ENCODE measurements at places on chromosomes 1 and 21.

GRCh38 chr1:222557148-222557547, 9.2 kb upstream of the HHIPL2 start:
- no peak for DNase-seq

- no peak for DNase-seq
These were observed 126.8 kb downstream of the ITSN1 start for GRCh38 chr21:33769057-33769456.

DNA sequence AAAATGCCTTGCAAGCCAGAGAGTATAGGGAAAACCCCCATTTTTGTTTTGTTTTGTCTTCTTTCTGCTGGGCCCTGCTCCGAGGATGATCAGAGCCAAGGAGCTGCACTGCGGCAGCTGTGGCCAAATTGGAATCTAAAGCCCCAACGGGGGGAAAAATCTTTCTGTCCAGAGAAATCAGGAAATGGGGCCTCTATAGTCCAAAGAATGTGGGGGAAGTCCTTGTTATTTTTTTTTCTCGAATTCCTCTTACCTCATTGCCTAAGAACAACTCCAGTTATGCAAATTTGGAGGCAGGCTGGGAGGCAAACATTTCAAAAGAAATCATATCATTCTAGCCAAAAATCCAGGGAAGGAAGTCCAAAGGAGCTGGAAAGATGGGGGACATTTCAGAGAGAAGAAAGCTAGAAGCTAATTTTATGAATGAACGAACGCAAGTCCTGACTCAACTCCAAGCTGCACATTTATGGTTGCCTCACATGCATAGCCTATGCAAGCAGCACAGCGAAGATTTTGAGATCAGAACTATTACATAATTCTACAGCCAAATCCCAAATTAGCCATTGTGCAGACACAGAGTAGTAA, 263.2 kb downstream of the KCTD3 start:
- DNase-seq = peak; percentile 48

DNA sequence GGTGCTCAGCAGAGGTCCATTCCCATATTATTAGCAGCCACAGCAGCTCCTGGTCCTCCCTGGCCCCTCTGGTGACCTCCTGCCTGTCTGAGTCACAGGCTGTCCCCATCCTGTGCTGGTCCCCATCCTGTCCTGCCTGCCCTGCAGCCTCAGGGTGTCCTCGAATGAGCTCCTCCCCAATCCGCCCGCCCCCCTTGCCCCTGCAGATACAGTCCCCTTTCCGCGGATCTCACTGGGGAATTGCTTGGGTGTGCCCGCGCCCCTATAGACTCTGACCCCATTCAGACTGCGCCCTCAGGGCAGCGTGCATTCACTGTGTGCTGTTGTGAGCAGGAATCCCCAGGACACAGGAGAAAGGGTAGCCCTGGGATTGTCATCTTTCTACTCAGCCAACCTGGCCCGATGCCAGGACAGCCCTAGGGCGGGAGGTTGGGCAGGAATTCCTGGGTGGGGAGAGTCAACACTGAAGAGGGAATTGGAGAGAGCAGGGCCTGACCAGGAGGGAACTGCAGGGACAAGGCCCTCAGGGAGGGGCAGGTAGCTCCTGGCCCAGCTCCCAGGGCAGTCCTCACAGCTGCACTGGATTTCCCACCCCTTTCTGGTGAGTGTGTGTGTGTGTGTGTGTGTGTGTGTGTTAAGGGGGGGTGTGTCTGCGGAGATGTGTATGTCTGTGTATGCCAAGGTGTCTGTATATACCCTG, 1.1 kb upstream of the GUCA2A start:
- no peak for DNase-seq

GRCh38 chr1:20080441-20081352, 10.7 kb downstream of the PLA2G5 start:
- DNase-seq = no peak

DNA sequence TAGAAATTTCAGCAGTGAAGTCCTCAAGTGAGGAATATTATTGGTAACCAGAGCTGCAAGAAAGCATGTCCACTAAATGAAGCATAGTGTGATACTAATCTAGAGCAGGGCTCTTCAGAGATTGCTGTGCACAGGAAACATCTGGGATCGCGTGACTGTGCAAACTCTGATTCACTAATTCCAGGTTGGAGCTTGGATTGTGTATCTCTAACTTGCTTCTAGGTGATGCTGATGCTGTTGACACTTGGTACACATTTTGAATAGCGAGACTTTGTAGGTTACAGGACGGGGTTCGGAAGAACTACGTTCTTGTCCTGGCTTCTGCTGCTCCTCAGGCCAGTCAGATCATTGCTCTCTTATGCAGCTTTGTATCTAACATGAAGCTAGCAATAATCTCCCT, 66.5 kb downstream of the PRRX1 start:
- no peak for DNase-seq

DNA sequence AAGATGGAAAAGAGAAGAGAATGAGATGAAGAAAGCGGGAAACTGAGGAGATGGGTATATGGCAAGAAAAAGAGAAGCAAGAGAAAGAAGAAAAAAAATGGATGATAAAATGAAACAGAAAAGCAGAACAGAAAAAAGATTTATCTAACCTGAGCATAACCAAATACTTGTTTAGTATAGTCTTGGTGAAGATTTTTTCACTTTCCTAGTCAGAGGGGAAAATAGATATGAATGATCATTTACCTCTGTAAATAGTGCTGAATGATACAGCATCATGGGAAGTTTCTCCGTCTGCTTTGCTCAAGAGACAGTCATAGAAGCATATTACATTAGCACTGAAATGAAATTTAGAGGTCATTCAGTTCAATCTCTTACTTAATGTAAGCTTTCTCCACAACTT, 36.1 kb upstream of the PLPPR4 start:
- no peak for DNase-seq

GRCh38 chr1:82836213-82836972, 1035.7 kb downstream of the ADGRL2 start:
- no peak for DNase-seq

GRCh38 chr1:25727635-25728286, 72.2 kb upstream of the SELENON start:
- peak; percentile 67 for DNase-seq

DNA sequence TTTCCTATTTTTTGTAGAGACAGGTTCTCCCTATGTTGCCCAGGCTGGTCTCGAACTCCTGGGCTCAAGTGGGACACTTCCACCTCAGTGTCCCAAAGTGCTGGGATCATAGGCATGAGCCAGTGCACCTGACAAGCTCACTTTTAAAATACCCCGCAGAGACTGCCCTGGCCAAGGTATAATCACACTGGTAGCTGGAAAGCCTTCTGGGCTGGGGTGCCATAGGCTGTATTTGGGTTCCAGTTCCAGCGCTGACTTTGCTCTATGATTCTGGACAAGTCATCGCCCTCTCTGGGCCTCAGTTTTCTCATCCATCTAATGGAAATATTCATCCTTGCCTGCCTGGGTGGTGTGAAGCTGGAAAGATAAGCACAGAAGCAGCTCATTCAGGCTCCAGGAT, 10.4 kb downstream of the LDLRAD1 start:
- DNase-seq = no peak

GRCh38 chr1:80441664-80442063, 1359.1 kb upstream of the ADGRL2 start:
- DNase-seq = no peak

GRCh38 chr1:53246261-53247134, 8.2 kb upstream of the MAGOH start:
- no peak for DNase-seq

- no peak for DNase-seq
These were observed 29.0 kb downstream of the ATP2B4 start for GRCh38 chr1:203655671-203656070.

DNA sequence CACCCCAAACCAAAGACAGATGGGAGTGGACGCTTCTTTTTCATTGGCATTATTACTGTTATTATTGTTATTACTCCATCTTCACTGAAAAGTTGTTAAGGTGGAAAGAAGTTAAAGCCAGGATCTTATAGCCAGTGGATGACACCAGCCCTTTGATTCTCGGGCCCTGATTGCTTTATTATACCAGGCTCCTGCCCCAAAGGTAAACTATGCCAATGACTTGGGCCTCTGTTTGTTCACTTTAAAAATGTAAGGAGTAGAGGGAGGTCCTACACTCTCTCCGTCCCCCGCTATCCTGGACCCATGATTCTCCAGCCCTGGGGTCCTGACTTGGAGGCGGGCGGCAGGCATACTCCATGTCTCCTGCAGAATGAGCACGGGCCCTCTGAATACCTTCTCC, 106.8 kb downstream of the TOMM20 start:
- DNase-seq = no peak

- DNase-seq = no peak
These were observed 55.3 kb downstream of the PBX1 start for GRCh38 chr1:164614316-164614715.

- DNase-seq = no peak
These were observed 15.7 kb downstream of the ASPM start for GRCh38 chr1:197130677-197131304.

GRCh38 chr1:232876506-232877364, 71.5 kb downstream of the MAP10 start:
- DNase-seq = no peak

DNA sequence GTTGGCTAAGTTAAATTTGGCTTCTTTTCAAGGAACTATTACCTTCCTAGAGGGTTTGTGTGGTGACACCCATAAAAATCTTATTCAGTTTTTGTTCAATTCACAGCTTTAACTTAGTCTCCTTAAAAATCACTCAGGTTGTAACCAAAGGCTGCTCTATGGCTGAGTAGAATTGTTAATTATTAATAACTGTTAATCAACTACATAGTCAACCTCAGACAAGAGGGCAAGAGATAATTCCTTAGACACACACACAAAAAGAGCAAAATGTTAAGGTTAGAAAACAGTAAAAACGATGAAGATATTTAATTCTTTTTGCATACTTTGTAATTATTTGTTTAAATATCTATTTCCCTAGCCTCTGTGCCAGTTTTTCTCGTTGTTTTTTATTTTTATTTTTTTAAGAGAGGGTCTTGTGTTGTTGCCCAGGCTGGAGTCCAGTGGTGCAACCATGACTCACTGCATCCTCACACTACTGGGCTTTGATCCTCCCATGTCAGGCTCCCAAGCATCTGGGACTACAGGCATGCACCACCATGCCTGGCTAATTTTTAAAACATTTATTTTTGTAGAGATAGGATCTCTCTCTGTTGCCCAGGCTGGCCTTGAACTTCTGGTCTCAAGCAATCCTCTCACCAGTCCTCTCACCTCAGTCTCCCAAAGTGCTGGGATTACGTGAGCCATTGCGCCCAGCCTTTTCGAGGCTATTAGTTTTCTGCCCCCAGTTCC, 215.2 kb downstream of the DISC1 start:
- DNase-seq = no peak

DNA sequence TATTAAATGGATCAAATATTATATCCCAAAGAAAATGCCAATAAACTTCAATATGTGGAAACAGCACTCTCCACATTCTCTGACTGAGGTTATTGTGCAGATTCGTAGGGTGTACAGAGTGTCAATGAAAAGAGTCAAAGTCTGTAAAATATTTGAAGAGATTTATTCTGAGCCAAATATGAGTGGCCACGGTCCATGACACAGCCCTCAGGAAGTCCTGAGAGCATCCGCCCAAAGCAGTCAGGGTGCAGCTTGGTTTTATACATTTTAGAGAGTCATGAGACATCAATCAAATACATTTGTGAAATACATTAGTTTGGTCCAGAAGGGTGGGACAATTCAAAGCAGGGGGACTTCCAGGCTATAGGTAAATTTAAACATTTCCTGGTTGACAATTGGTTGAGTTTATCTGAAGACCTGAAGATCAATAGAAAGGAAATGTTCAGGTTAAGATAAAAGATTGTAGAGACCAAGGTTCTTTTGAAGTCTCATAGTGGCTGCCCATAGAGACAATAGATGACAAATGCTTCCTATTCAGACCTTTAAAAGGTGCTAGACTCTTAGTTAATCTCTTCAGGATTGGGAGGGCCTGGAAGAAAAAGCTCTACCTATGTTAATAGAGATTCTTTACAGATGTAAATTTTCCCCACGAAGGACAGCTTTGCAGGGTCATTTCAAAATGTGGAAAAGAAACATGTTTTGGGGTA, 569.5 kb downstream of the MATN1 start:
- DNase-seq = no peak

DNA sequence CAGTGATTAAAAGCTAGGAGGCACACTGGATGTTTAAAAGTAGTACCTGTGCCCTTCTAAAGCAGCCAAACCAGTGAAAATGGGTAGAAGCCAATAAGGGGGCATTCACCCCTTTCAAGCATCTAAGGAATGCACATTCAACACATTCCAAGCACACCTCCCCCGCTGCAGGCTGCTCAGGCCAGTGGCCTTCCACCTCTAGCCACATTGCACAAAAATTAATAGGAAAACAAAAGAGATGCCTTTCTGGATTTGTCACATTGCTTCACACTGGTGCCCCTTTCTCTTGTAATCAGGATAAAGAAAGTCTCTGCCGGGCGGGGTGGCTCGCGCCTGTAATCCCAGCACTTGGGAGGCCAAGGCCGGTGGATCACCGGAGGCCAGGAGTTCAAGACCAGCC, 834.0 kb downstream of the USP25 start:
- no peak for DNase-seq

DNA sequence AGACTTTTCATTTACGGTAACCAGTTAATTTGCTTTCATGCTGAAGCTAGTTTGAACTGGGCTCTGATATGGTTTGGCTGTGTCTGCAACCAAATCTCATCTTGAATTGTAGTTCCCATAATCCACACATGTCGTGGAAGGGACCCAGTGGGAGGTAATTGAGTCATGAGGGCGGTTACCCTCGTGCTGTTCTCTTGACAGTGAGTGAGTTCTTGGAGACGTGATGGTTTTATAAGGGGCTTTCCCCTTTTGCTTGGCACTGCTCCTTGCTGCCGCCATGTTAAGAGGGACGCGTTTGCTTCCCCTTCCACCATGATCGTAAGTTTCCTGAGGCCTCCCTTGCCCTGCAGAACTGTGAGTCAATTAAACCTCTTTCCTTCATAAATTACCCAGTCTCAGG, 10.3 kb upstream of the FHAD1 start:
- no peak for DNase-seq

DNA sequence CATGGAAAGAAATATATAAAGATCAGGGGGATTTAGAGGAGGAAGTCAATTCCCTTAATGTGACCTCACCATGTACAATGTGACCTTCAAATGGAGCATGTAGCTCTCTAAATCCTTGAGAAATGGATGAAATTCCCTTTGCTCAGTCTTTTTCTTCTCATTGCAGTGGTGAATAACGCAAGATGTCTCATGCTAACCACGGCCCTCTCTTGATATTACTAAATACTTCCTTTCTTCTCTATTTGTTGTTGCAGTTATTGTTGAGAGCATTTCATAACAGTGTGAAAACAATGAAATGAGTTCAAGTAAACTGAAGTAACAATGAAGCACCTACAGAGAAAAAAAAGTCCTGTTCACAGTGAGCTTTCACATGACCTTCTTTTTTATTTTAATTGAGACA, 55.6 kb downstream of the ZNF281 start:
- no peak for DNase-seq

- no peak for DNase-seq
These were observed 29.5 kb downstream of the RRP1B start for GRCh38 chr21:43688906-43689305.

DNA sequence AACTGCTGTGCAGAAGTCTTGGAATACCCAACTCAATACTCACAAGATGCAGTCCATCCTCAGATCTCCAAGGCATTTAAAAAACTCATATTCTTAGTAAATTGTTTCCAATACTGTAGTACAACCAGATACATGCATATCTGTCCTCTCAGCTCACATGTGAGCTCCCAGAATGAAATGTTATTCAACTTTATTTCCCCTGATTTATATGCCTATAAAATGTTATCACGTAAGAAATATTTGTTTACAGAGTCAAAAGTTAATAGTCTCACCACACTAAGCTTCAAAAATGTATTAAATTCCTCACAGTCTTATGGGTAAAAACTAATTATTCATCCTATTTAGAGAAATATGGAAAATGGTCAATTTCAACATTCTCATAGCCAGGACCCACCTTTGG, 56.6 kb downstream of the LTN1 start:
- DNase-seq = no peak

Measured in right forelimb (tissue), 1 donor.